Stimulated activated CD4-positive, alpha-beta T cell treated with anti-CD3 and anti-CD28 coated beads, Interleukin-4, amount 100 ng/mL, for 48 hours (primary cell): ENCODE measurements at places on chromosomes 6 and 20.

DNA sequence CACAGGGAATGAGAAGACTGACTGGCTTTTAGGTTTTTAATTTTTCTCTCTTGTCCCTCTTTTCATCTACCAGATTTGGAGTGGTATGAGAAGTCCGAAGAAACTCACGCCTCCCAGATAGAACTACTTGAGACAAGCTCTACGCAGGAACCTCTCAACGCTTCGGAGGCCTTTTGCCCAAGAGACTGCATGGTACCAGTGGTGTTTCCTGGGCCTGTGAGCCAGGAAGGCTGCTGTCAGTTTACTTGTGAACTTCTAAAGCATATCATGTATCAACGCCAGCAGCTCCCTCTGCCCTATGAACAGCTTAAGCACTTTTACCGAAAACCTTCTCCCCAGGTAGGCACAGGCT lies 644 bp downstream of the MAD2L1BP start:
- no peak for DNase-seq

GRCh38 chr20:20593447-20594170 lies 118.8 kb downstream of the RALGAPA2 start:
- peak; percentile 8 for DNase-seq

- peak; percentile 16 for DNase-seq
These were observed 99.7 kb downstream of the TSHZ2 start for GRCh38 chr20:53071833-53072232.

- no peak for DNase-seq
These were observed 98.4 kb downstream of the DLGAP4 start for GRCh38 chr20:36404435-36404978.

DNA sequence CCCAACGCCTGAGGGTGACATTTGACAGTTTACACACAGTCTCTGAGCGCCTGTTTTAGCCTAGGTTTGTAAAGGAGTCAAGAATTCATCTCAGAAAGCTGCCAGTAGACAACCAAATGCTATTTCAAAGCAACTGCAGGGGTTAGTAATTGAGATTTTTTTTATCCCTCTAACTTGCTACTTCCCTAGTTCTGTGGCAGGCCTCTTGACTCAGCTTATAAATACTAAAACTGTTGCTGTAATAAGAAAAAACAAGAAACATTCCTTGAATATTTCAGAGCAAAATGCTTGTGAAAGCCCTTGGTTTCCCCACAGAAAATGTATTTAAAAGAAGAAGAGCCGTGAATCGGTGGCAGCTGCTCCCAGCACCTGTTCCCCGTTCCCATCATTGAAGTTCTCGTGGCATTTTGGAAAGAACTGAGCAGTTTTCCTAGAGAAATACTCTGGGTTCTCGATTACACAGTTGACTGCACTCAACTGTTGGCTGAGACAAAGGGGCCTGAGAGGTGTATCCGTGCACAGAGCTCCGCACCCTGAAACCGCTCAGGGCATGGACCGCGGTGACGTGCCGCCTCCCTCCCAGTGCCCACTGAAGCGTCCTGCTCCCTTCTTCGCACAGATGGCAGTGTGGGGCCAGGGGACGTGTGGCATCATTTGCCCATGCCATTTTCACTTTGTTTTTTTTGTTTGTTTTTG lies 20.9 kb downstream of the DLL1 start:
- no peak for DNase-seq

DNA sequence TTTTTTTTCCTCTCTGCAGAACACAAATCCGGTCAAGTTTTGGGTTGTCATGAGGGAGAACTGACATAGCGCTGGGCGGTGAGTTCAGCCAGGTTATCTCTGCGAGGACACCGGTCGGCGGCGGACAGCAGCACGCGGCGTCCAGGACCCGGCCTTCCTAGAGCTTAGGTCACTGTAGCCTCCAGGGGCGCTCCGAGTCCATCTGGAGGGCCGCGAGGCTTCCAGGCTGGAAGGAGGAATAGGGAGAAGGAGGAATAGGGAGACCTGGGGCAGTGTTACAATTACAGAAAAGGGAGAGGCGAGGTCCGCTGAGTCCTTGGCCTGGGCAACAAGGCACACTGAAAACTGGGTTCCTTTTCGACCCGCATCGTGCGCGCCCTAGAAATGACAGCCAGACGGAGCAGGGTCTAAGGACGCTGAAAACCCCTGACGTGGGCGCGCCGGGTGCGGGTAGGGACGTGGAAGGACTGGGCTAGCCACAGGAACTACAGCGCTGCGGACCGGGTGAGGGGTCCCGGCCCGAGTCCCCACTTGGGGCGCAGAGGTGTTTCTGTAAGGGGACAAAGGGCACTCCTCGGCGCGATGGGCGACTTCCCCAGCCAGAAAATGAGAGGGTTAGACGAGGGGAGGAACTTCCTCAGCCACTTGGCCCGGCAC lies 536 bp upstream of the FNDC1 start:
- DNase-seq = no peak

DNA sequence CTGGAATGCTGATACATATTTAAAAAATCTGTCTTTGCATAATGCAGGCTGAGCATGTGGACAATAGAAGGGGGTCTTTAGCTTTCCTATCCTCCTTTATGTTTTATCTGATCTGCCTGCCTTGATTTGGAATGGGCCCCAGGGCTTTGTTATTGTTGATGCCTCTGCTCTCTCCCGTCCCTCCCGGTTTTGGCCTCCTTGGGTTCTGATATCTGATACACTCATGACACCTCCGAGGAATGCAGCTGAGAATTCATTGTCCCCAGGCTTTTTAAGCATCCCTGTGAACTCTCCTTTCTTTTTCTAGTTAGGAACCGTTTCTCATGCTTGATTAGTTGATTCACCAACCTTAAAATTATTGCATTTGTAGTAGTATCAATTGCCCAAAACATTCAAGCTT lies 185.5 kb upstream of the RALGAPA2 start:
- no peak for DNase-seq

DNA sequence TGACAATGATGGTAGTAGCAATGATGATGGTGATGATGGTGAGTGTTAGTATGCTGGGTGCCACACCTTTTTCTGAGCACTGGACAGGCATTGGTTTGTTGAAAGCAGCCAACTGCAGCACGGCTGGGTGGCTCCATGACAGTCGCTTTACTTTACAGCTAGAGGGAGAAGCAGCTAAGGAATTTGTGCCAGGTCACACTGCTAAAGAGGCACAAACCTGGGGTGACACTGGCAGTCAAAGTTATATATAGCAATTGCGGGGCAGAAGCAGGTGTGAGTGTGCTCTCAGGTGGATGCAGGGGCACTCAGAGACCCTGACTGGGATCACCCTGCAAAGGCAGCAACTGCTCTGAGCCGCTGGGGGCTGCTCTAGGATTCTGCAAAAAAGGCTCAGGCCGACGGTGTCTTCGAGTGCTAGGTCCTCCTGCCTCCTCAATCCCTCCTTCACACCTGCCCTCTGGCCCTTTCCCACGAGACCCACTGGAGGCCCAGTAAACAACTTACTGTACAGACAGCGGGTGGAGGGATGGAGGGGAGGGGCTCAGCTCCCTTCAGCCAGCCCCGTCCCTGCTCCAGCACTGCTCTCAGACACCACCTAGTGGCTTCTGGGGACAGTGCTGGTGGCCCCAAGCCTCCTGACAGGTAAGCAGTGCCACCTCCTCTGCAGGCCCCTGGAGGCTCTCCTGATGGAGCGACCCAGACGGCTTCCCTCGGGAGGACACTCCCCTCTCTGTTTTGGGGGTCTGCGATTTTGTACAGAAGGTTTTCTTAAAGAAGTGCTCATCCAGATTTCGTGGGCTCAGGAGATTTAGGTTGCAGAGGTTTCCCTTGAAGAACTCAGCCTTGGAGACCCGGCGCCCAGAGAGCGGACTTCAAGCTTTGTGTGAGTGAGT lies 4.4 kb upstream of the RPS21 start:
- peak; percentile 71 for DNase-seq

GRCh38 chr6:149303468-149303867 lies 14.0 kb upstream of the TAB2 start:
- no peak for DNase-seq

DNA sequence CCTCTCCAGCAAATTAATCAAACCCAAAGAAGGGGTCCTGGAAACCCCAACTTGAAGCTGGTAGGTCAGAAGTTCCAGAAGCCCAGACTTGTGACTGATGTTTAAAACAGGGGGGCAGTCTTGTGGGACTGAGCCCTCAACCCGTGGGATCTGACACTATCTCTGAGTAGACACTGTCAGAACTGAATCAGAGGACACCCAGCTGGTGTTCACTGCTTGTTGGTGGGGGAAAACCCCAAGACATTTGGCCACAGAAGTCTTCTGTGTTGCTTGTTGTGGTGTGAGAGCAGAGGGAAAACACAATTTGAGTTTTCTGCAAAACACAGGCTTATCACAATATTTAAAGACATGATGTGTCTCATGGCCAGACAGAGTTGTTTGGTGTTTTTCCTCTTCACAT lies 29.9 kb downstream of the KIF13A start:
- DNase-seq = no peak

- no peak for DNase-seq
These were observed 4.5 kb downstream of the RIPOR3 start for GRCh38 chr20:50686821-50687220.

GRCh38 chr6:80508885-80509630 lies 402.6 kb downstream of the BCKDHB start:
- no peak for DNase-seq

DNA sequence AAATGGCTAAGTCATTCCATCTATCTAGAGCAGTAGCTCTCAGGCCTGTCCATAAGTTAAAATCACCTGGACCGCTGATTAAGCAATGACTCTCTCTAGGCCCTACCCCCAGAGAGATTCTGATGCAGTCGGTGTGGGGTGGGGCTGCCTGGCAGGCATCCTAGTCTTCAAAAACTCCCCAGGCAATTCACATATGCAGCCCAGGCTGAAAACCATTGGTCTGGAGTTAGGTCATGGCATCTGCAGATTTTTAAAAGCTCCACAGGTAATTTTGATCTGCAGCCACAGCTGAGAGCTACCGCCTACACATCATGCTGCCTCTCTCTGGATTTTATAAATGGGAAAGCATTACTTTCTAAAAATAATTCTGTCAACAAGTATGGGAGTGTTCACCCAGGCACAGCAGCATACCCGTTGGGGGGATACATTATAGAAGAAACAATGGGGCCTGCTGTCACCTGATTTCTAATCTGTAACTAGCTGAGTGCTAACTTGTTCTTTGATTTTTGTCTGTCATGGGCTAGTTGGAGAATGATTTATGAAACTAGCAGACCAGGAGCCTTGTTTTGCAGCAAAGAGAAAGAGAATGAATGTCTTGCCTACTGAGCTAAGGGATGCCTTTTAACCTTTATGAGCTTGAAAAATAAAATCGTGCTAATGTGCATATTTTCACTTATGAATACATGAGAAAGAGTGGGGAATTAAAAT lies 44.1 kb upstream of the ATXN1 start:
- no peak for DNase-seq

GRCh38 chr6:6469074-6469473 lies 119.4 kb upstream of the LY86 start:
- no peak for DNase-seq

DNA sequence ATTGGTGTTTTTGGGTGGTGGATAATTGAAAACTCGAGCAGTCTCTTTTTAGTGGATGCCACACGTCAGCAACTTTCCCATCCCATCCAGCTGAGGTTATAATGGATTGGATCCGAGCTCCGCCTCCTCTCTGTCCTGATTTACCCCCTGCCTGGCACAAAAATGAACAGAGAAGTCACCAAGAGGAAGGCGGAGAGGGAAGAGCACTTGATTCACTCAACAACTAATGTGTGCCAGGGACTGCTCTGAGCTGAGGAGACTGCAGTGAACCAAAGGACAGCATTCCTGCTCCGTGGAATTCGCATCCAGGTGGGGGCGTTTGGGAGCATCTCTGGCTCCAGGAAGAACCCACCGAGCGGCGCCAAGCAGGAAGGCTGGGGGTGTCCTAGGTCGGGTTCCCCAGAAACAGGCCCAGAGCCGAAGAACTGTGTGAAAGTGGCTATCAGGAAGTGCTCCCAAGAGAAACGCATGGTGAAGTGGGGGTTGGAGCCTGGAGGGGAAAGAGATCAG lies 95.8 kb upstream of the NAA20 start:
- no peak for DNase-seq

- DNase-seq = no peak
These were observed 60.2 kb downstream of the NCOA3 start for GRCh38 chr20:47561603-47562583.

- no peak for DNase-seq
These were observed 66.1 kb upstream of the RNF24 start for GRCh38 chr20:4081421-4081820.

- no peak for DNase-seq
These were observed 30.0 kb downstream of the CDKAL1 start for GRCh38 chr6:20564269-20564668.

DNA sequence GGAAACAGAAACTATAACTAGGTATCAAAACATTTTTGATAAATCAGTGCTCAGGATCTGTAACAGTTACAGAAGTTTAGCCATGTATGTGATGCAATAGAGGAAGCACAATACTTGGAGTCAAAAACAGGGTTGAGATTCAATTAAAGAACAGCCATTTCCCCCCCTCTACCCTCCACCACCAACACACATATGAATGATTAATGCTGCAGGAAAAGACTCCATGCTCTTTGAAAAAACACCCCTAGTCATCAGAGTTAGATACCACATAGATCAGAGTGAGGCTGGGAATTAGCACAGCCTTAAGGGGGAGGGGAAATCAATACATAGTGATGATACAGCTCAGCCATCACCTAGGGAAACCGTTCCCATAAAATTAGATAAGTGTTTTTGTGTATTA lies 108.9 kb upstream of the EMILIN3 start:
- DNase-seq = no peak

DNA sequence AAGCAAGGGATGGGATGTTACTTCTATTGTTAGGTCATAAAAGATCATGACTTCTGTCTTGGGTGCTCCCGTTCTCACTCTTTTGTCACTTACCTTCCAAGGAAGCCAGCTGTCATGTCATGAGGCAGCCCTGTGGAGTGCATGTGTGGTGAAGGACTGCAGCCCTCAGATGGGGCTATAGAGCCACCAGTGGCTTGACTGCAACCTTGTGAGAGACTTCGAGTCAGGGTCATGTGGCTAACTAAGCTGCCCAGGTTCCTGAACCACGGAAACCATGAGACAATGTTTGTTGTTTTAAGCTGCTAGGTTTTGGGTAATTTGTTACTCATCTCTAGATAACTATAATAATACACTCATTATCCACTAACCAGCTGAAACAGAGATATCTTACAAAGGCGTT lies 477.1 kb downstream of the BTBD3 start:
- DNase-seq = no peak

DNA sequence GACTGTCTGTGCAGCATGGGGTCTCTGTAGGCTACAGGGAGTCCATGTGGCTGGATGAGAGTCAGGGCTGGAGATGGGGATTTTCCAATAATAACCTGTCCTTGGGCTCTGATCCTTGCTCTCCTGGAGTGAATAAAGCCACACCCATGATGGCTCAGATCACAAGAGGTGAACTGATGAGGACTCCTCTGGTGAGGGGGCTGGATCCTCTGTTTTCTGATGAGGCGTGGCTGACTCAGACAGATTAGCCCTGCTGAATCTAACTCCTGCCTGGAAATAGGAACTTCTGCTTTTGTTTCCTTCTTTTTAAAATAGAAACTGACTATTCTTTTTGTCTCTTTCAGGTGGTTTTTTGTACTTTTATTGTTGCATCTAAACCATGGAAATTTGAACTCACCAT lies 27.0 kb downstream of the CST9L start:
- DNase-seq = no peak

GRCh38 chr20:37354210-37355195 lies 8.6 kb downstream of the SRC start:
- DNase-seq = no peak

GRCh38 chr6:124990988-124991387 lies 28.8 kb downstream of the RNF217 start:
- DNase-seq = no peak

- DNase-seq = no peak
These were observed 32.8 kb downstream of the RBM24 start for GRCh38 chr6:17313971-17314370.
